ENCODE measurements at places on chromosomes 2 and 18. TPM values are rescaled to one million over a fixed set of nuclear protein-coding genes. Genes with fewer than 3 reads are reported as not detected.

DNA sequence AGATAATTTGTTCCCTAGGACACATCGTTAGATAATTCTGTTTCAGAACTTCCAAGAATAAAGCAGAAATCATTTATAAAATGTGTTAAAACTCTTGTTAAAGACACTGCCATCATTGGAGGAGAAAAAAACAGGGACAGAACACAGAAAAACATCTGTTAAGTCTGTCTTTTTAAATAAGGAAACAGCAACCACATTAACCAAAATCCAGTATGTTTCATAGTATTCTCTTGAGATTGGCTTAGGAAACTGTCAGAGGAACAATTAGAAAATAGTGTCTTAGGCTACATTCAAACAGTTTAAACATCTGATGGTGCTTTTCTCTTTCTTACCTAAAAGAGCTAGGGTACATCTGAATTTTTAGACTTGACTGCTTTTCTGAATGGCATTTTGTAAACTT lies 81.6 kb downstream of the PMS1 start:
- no peak for DNase-seq

- DNase-seq: no peak
Measured at GRCh38 chr2:101511381-101511780, 36.5 kb upstream of the RFX8 start.

- no peak for DNase-seq
Measured at GRCh38 chr2:42438685-42439084, 55.1 kb downstream of the KCNG3 start.

DNA sequence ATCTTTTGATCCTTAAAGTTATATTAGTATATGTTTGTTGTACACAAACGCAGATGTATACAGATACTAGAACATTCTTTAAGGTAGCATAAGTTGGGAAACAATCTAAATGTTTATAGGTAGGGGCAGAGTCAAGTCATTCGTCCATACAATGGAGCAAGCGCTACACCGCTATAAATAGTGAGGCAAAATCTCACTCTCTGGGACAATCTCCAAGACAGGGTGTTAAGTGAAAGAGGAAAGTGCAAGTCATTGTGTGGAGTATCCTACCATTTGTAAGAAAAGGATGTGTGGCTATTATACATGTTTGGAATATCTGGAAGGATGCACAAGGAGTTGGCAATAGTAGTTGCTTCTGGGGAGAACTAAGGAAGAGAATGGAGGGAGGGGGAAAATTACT lies 16.2 kb upstream of the FHL2 start:
- DNase-seq: no peak

- DNase-seq: no peak
Measured at GRCh38 chr2:211845338-211846035, 693.1 kb downstream of the ERBB4 start.

DNA sequence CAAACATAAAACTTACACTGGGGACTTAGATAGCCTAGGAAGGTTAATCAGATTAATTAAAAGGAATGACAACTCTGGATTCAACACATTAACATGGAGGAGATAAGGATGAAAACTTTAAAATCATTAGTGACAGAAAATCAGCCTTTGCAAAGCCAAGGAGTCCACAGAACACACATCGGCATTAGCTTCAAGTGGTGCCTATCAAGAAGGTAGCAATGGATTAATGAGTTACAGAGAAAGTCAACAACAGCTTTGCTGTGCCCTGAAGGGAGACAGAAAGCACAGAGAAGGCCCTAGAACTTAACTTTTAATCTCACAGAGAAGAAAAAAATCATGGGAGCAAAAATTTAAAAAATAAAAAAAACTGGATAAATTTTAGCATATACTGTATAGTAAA lies 88.6 kb downstream of the KCNH7 start:
- DNase-seq: no peak

GRCh38 chr18:3453540-3454364 lies 3.8 kb downstream of the TGIF1 start:
- no peak for DNase-seq

DNA sequence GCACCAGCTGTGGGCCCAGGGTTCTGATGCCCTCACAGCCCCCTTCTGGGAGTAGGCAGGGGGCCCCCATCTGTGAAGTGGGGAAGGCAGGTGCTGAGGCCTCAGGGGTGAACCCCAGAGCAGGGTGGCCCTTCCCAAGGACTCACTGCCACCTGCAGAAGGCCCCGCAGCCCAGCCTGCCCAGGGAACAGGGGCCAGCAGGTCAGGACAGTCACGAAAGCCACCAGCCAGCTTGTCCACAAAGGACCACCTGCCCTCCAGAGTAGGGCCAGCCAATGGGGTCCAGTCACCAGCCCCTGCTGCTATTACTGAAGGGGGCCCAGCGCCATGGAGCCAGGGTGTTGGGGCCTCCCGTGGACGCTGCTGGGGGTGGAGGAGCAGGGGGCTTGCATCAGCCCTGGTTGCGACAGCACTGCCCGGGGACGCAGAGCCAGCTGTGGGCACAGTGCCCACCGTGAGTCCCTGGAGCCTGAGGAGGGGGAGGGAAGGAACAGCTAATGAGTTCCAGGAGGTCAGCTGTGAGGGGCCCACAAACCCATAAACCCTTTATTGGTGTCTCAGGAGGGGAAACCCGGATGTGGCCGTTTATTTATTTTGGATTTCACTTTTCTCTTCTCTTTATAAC lies 11.5 kb upstream of the SNED1 start:
- no peak for DNase-seq

DNA sequence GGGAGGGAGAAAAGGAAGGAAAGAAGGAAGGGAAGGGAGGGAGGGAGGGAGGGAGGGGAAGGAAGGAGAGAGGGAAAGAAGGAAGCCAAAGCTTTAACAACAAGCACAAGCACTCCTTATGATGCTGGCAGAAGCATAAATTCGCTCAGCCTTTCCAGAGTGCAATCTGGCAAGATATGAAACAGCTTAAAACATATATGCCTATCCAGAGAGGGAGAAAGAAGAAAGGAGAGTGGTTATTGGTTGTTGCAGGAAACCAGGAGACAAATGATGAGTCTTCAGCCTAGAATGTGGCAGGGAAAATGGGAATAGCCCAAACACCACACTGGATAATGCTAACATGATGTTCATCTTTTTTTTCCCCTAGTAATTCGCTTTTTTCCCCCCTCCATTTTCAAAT lies 64.0 kb downstream of the STPG4 start:
- no peak for DNase-seq

- DNase-seq: no peak
Measured at GRCh38 chr2:159179696-159180095, 106.8 kb downstream of the WDSUB1 start.

- DNase-seq: no peak
Measured at GRCh38 chr2:219636941-219637841, 9.8 kb downstream of the SLC4A3 start.

LPIN1 gene
- 142 TPM for total RNA-seq

NEU2 gene
- total RNA-seq: not detected

ING5 gene
- total RNA-seq: 38.3 TPM

NT5DC4 gene
- total RNA-seq: not detected

NOP58 gene
- total RNA-seq: 49.6 TPM

TTN gene
- total RNA-seq: 0.34 TPM

Measured in glutamatergic neuron (in vitro differentiated cells).